ENCODE measurements at places on chromosomes 7 and 10. TPM values are rescaled to one million over a fixed set of nuclear protein-coding genes. Genes with fewer than 3 reads are reported as not detected.

LDB3 gene
- total RNA-seq = 0.13 TPM

ZNF316 gene
- total RNA-seq = 13.6 TPM

SCART1 gene
- 0.14 TPM for total RNA-seq

PIP gene
- total RNA-seq = 0.36 TPM

PHKG1 gene
- 0.22 TPM for total RNA-seq

LRRN3 gene
- 0.04 TPM for total RNA-seq

DMBT1 gene
- 0.19 TPM for total RNA-seq

MKI67 gene
- 59.2 TPM for total RNA-seq

DDC gene
- total RNA-seq = 1.7 TPM

LRRD1 gene
- total RNA-seq = not detected

TAS2R3 gene
- total RNA-seq = not detected
